Activated CD8-positive, alpha-beta memory T cell treated with anti-CD3 and anti-CD28 coated beads, Interleukin-2, amount 10 ng/mL, durations not matched to agents 7 days and 5 days (primary cell): ENCODE measurements at places on chromosomes 16 and 17.
A peak's percentile ranks its signal among the peaks of the same experiment; 100 is the strongest.

DNA sequence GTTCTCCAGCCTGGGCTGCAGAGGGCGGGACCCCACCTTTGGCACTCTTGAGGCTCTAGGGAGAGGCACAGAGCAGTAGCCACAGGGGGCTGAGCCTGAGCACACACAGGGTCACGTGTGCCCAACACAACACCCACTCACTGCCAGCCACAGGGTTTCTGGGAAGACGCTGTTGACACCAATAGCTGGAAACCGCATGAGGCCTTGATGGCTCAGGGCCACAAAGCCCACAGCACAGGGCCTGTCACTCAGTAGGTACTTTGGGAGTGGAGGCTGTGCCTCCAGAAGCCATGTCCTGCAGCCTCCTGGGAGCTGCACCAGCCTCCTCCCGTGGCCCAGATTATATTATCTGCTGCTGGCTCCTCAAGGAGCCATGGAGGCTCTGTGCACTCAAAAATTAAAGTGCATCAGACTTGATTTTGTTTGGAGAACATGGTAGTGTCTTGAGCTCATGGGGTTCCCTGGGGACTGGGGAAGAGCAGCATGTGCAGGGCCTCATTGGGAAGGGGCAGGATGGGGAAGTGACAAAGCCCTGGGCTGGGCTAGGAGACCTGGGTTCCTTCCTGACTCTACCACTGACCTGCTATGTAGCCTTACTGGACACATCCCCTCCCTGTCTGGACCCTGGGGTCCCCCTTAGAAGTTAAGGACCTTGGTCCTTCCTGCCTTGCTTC lies 12.5 kb upstream of the SREBF1 start:
- no peaks in the 10 kb centered on the region for H3K27me3 ChIP-seq
- H3K27ac ChIP-seq, result peak overlapping the region; percentile 94
- DNase-seq, result peak; percentile 97
- H3K36me3 ChIP-seq, result no peaks in the 10 kb centered on the region
- peaks cover 71% of the 10 kb centered on the region for H3K4me1 ChIP-seq

- H3K27ac ChIP-seq, result no peak overlapping the region
- H3K27me3 ChIP-seq, result peaks cover 7% of the 10 kb centered on the region
- H3K4me1 ChIP-seq, result peaks cover 21% of the 10 kb centered on the region
- no peak overlapping the region for H3K4me3 ChIP-seq
- DNase-seq, result no peak
- no peaks in the 10 kb centered on the region for H3K36me3 ChIP-seq
Measured at GRCh38 chr17:74024871-74025531, 178.5 kb upstream of the RPL38 start.

DNA sequence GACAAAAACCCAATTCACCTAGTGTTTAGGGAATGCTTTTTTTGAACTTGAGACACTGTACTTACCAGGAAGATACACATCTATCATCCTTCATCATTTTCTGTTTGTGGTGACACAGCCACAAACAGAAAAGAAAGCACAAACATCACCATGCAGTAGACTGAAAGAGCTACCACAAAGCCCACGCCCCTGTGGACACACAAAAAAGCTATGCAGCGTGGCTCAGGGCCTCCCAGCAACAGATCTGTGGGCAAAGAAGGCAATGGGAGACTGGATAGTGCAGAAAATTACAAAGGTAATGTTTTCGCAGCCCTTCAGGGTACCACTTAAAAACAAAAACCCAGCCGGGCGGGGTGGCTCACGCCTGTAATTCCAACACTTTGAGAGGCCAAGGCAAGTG lies 9.6 kb downstream of the COTL1 start:
- peak overlapping the region; percentile 91 for H3K27ac ChIP-seq
- peaks cover 87% of the 10 kb centered on the region for H3K36me3 ChIP-seq
- peaks cover 95% of the 10 kb centered on the region for H3K4me1 ChIP-seq
- peak; percentile 87 for DNase-seq
- H3K27me3 ChIP-seq, result no peaks in the 10 kb centered on the region

GRCh38 chr16:8861563-8862308 lies 7.1 kb downstream of the CARHSP1 start:
- peaks cover 24% of the 10 kb centered on the region for H3K36me3 ChIP-seq
- no peaks in the 10 kb centered on the region for H3K27me3 ChIP-seq
- no peak overlapping the region for H3K27ac ChIP-seq
- peaks cover 33% of the 10 kb centered on the region for H3K4me1 ChIP-seq

- no peak overlapping the region for H3K27ac ChIP-seq
- no peaks in the 10 kb centered on the region for H3K36me3 ChIP-seq
- no peak for DNase-seq
Measured at GRCh38 chr17:10776381-10776780, 27.5 kb downstream of the TMEM238L start.

- no peak overlapping the region for H3K4me3 ChIP-seq
- DNase-seq, result no peak
- H3K27me3 ChIP-seq, result no peaks in the 10 kb centered on the region
- no peak overlapping the region for H3K27ac ChIP-seq
Measured at GRCh38 chr16:53282975-53283946, 151.0 kb upstream of the RBL2 start.

DNA sequence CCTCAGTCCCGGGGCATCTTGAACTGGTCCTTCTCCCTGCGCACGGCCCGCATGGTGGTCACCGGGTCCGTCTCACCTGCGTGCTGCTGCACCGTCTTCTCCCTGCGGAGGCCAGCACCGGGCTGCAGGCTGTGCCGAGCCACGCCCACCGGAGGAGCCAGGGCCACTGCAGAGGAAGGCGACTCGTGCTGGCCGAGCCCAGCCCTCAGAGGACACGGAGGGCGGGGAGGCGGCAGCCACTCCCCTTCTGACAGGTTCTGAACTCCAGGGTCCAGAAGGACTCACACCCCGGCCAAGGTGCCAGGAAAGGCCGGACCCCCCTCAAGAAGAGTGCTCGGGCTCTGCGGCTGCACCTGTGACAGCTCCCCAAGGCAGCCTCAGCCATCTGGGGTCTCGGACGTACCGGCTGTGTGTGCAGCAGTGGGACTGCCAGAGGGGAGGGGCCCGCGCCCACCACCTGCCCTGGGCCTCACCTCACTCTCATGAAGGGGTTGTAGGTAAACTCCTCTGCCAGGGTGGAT lies 15.8 kb upstream of the IGFALS start:
- no peak overlapping the region for H3K27ac ChIP-seq
- DNase-seq, result no peak
- H3K36me3 ChIP-seq, result peaks cover 19% of the 10 kb centered on the region
- no peaks in the 10 kb centered on the region for H3K27me3 ChIP-seq

DNA sequence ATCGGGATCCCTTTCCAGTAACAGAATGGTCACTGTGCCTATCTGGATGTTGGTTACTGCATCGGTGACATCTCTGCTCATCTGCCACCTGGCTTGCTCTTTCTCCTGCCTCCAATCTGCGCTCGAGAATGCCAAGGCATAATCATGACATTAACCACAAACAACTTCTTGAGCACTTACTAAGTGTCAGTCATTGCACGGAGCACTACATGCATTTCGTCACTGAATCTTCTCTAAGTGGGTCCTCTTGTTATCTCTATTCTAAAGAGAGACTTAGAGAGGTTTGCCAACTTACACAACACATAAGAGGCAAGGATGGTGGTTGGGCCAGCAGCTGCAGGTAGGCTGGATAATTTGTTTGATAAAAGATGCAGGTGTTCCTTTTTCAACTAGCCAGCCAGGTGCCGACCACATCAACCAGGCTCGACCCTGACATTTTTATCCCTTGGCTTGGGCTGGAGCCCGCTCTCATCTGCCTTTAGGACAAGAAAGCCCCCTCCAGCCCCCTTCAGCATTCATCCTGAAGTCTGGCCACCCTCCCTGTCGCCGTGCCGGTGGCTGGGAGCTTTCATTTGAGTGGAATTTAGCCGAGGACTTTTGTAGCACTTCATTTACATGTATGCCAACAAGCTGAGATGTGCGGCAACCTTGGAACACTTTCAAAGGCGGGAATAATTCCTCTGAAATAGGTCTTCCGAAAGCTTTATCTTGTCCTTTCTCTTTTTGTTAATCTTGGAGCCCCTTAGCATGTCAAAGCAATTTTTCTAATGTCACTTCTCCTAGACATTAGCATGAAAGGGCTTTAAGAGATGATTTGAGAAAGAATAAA lies 89.3 kb upstream of the NKD1 start:
- peaks cover 9% of the 10 kb centered on the region for H3K27me3 ChIP-seq
- DNase-seq, result no peak
- H3K4me3 ChIP-seq, result no peak overlapping the region
- H3K36me3 ChIP-seq, result no peaks in the 10 kb centered on the region
- H3K27ac ChIP-seq, result no peak overlapping the region

DNA sequence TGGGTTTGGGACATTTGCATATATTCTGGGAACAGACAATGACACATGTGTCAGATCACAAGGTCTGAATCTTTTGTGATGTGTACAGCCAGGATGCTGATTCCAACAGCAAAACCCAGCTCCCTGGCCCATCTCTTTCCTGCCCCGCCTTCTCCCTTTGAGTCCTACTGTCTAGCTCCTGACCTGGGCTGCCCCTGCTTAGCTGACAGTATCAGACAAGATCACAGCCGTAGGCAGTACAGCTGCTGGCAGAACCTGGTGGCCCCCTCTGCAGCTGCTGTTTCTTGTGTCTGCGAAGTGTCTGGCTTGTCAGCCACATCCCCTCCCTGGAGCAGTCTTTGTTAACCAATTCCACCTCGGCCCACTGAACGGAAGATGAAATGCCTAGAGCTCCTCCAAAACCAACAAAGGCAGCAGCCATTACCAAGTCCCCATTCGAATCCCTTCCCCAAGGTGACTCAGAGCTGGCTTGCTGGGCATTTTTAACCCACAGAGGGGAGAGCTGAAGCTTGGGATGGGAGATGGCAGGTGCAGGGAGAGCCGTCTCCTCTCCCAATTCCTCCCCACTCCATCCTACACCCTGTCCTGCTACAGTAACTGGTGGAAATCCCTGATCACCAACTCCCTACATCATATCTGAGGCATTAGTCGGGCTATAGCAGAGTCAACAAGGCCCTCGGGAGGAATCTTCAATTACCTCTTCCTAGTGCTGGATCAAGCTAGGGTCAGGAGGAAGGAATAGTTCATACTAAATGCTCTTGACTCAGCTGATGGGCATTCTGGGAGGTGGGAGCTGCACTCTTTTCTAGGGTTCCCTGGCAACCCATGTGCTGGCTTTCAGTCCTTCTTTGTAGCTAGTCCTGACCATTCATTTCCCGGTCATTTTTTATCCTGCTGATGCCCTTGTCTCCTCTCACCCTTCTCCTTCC lies 5.8 kb downstream of the PIPOX start:
- DNase-seq, result no peak
- H3K36me3 ChIP-seq, result no peaks in the 10 kb centered on the region
- no peak overlapping the region for H3K27ac ChIP-seq
- peaks cover 4% of the 10 kb centered on the region for H3K4me1 ChIP-seq
- H3K27me3 ChIP-seq, result peaks cover 21% of the 10 kb centered on the region

DNA sequence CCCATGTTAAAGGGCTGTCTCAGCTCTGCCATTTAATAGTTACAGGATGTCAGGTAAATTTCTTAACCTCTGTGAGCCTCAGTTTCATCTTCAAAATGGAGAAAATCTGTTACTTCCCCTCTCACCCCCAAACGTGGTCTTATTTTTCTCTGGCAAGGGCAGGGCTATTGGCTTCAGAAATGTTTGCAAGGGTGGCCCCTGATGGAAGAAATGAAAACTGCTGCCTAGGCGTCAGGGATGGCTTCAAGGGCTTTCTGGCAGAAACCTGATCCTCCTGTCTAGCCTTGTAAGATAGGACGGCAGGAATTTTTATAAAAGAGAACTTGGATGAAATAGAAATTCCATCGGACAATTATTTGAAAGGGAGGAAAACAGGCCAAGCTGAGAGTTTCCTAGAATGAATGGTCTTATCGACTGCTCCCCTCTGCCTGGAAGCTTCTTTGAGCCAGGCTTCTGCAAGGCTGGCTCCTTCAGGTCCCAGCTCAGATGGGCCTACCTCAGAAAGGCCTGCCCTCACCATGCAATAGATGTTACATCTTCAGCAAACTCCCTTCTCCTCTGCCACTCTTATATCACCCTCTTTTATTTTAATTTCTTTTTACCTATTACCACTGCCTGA lies 43.0 kb upstream of the TANGO6 start:
- no peaks in the 10 kb centered on the region for H3K4me1 ChIP-seq
- no peak overlapping the region for H3K27ac ChIP-seq
- H3K4me3 ChIP-seq, result no peak overlapping the region
- H3K36me3 ChIP-seq, result no peaks in the 10 kb centered on the region
- H3K27me3 ChIP-seq, result peaks cover 2% of the 10 kb centered on the region
- peak; percentile 52 for DNase-seq

GRCh38 chr16:30065943-30066760 lies 592 bp downstream of the ALDOA start:
- DNase-seq, result no peak
- peak overlapping the region; percentile 87 for H3K27ac ChIP-seq
- peaks cover 55% of the 10 kb centered on the region for H3K36me3 ChIP-seq
- H3K4me3 ChIP-seq, result peak overlapping the region; percentile 95
- H3K4me1 ChIP-seq, result peaks cover 48% of the 10 kb centered on the region
- H3K27me3 ChIP-seq, result no peaks in the 10 kb centered on the region

DNA sequence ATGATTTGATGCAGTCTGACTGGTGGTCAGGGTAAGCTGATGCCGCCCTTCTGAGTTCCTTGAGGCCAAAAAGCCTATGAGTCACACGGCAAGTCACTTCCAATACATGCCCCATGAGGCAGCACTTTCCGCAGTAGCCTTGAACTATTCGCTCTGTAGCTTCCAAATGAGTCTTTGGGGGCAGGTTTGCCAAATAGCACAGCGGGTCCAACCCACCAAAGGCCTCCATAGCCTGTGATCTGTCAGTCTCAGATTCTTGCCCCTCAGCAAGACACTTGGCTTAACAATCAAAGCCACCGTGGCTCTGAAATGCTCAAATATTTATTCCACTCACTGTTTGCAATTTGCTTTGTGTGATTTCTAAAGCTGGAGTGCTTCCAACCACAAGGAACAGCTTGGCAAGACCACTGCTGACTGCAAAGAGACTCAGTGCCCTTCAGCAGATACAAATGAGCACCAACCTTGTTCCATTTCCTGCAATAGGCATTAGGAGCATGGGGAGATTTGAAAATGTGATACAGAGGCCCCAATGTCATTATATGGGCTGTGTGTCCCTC lies 45.4 kb downstream of the CLEC19A start:
- no peak for DNase-seq
- H3K4me3 ChIP-seq, result no peak overlapping the region
- no peaks in the 10 kb centered on the region for H3K36me3 ChIP-seq

DNA sequence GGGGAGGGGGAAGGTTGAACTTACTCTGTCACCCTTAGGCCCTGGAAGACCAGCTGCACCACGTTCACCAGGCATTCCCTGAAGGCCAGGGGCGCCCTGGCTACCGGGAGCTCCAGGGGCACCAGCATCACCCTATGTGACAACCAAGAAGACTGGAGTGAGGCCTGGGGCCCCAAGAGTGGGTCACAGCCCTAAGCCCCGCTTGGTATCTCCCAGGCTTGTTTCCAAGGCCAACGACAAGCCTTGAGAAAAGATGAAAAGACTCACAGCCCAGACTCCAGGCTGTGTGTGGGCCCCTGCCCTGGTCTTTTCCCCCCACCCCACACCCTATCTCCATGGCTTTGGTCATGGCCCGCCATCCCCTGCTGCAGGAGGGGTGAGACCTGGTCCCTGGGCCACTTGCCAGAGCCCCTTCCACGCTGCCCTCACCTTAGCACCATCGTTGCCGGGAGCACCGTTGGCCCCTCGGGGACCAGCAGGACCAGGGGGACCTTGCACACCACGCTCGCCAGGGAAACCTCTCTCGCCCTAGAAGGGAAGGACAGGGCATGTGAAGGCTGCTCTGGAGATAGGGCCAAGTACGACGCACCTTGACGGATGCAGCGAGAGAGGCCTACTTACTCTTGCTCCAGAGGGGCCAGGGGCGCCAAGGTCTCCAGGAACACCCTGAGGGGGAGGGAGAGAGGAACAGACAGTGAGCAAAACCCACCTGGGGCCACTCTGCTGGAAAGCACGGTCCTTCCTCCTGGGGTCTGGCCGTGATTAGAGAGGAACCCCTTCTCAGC lies 9.9 kb downstream of the COL1A1 start:
- no peak overlapping the region for H3K4me3 ChIP-seq
- H3K4me1 ChIP-seq, result no peaks in the 10 kb centered on the region
- H3K27ac ChIP-seq, result no peak overlapping the region
- DNase-seq, result no peak
- H3K36me3 ChIP-seq, result no peaks in the 10 kb centered on the region
- no peaks in the 10 kb centered on the region for H3K27me3 ChIP-seq
